ENCODE measurements at places on chromosomes 1 and 21.

DNA sequence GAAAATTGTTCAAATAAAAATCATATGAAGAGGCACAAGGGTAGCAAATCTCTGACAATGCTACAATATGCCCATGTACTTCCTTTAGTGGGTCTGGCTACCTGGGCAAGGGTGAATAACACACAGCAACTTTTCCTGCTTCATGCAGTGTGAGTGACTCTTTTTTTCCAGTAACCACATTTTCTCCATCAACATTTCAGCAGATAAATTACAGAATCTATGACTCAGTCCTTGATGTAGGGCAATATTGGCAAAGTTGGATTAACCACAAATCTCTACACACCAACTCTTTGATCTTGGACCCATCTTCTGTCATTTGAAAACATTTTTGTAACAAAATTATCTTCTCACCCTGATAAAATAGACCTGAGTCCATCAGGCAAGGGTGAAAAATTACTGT lies 31.7 kb downstream of the ERICH3 start:
- DNase-seq: no peak

DNA sequence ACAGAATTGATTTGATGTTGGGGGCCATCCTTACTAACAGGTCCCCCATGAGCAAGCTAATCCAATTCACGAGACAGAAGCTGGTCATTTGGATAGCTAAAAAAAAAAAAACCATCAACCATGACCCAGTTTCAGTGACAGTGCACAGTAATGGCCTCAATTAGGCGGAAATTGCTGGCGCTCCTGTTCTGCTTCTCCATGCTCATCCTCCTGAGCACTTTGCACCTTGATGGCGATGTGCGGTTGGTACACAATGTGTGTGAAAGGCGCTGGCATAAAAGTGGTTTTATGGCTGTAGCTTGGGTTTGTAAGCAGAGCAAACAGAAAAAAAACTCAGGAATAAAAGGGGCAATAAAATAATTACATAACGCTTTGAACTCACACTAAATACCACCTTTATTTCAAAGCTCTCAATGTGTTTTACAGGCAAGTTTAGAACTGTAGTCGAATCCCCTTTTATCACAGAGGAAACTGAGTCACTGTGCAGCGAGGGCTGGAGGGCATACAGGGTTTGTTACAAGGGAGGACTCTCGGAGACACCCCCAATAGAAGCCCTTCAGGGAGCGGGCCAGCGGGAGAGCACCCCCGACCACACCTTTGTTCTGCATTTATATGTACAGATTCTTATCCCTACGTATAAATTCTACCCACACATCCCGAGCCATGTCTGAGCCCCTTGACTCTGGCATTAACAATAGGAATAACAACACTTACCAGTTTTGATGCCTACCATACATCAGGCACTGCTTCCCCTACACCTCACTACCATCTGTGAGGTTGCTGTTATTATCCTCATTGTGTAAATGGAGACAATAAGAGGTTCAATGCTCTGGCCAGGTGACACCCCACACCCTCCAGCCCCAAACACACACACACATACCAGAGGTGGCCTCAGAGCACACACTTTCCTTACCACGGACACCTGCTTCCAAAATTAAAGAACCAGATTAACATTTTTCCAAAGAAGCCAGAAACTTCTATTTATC lies 213.5 kb upstream of the IRF2BP2 start:
- DNase-seq: no peak

GRCh38 chr1:185520188-185520920 lies 203.3 kb upstream of the IVNS1ABP start:
- no peak for DNase-seq

GRCh38 chr21:32713726-32714125 lies 14.1 kb downstream of the SYNJ1 start:
- DNase-seq: no peak

GRCh38 chr1:6001992-6002576 lies 9.9 kb upstream of the NPHP4 start:
- no peak for DNase-seq

DNA sequence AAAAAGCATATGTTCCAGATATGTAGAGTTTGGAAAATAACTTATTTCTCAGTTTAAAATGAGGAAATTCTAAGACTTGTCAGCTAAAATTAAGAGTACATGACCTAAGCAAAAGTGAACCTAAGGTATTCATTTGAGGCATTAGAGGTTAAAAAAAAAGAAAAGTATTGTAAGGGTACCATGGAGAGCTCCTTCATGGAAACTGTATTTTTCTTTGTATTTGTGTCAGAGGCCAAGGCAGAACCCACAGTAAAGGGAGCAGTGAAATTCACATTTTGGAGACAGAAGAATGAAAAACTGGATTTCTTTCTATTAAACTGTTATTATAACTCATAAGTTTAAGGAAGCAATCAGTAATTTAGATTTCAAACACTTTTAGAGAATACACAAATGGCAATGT lies 1494.8 kb downstream of the KCNT2 start:
- DNase-seq: no peak

- DNase-seq: peak; percentile 23
Observed at GRCh38 chr1:162169031-162169790, 99.7 kb downstream of the NOS1AP start.

DNA sequence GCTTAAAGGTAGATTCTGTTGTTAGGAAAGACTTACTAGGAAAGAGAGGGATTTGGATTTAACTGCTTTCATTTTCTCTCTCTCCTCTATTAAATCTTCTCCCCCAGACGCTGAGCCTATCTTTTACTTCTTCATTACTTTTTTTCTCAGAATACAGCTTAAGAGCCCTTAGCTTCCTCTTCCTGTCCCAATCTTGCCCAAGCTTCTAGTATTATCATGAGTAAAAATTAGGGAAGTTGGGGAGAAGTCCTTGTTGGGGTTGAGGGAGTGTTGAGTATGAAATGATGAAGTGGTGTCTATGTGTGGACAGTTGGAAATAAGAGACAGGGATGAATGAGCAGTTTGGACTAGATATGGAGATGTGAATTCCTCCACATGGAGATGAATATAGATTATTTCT lies 35.0 kb downstream of the ACP6 start:
- DNase-seq: no peak

GRCh38 chr1:16248603-16249516 lies 11.9 kb upstream of the CPLANE2 start:
- peak; percentile 48 for DNase-seq

- no peak for DNase-seq
Observed at GRCh38 chr1:170075186-170075585, 691 bp upstream of the KIFAP3 start.

DNA sequence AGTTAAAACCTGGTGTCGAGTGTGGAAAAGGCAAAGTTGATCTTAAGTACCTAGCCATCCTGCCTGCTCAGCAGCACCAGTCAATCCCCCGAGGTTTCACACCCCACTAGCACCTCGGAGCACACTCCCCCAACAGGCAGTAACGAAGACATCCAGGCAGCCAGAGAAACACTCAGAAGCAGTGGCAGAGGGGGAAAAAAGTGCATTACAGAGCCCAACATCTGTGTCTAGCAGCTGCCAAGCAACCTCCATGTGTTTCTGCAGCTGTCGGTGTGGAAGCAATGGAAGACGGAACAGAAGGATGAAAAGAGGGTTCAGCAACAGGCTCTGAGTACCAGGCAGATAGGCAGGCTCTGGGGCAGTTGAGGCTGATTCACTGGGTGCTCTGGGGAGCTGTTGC lies 73.4 kb upstream of the PROX1 start:
- DNase-seq: no peak

- DNase-seq: no peak
Observed at GRCh38 chr1:160410406-160411005, 10.1 kb downstream of the VANGL2 start.

DNA sequence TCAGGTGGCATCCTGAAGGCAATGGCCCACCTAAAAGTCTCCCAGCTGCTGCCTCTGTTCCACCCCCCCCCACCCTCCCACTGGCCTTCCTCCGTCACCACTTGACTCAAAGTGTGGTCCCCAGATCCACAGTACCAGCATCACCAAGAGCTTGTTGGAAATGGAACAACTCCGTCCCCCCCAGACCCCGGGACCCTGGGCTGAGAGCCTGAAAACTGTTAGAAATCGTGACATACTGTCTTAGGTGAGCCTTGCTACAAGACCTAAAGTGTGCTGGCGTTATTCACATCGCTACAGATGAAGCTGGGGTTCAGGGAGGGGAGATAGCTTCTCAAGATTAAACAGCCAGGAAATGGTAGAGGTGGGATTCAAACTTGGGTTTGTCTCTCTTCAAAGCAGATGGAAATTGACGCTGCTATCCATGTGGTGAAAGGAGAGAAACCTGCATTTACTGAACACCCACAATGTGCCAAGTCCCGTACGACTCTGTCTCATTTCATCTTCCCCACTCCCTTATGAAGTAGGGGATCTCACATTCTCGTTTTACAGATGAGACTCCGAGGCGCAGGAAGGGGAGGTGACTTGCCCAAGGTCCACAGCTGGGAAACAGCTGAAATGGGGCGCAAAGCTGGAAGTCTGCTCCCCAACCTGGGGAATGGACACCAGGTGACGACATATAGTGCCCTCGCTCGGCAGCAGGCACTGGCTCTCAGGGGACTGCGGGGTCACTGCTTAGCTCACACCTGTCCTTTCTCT lies 52.8 kb upstream of the IFFO2 start:
- no peak for DNase-seq

DNA sequence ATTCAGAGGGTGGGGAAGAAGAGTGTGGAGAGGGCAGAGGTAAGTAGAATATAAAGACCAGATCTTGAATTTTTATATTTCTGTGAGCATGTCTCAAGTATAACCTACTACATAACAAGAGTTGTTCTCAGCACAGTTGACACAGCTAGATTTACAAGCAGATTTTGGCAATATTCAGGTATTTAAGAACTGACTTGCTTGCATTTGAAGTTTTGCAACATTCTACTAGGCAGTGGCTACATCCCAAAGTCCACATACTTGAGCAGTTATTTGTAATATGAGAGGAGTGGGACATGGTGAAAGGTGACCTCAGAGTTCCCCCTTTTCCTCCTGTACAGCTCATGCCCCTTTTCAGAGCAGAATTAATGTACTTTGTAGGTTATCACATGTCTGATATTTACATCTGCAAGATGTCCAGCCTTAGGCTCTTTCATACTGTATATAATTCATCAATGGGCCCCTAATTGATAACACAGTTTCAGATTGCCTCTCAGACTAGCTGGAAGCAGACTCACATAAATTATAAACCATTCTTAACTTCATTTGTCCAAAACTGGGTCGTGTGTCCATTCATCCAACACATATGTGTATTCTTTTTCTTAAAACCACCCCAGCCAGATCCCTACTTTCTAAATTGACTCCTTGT lies 136.7 kb upstream of the RAVER2 start:
- no peak for DNase-seq

- DNase-seq: no peak
Observed at GRCh38 chr1:31924839-31925238, 13.3 kb downstream of the PTP4A2 start.

GRCh38 chr1:1347663-1348419 lies 1.4 kb downstream of the DVL1 start:
- DNase-seq: no peak

GRCh38 chr1:74343216-74343615 lies 108.0 kb downstream of the TNNI3K start:
- DNase-seq: no peak

GRCh38 chr21:37459575-37459974 lies 93.0 kb downstream of the DYRK1A start:
- no peak for DNase-seq

DNA sequence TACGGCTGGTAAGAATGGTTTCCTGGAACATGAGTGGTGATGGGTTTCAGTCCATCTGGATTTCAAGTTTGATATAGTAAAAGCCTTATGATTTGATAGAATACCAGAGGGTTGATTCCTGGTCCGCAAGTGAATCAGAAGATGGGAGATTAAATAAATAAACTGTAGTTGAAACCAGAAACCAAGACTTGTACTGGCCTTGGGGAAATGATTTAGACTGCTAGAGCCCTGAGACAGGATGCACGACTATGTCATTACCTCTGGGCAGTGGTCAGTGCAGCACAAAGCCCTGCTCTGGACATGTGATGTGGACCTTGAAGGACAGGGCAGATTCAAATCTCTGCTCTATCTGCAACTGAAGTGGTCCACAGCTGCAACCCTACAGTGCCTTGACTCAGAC lies 15.6 kb upstream of the FMOD start:
- DNase-seq: no peak

DNA sequence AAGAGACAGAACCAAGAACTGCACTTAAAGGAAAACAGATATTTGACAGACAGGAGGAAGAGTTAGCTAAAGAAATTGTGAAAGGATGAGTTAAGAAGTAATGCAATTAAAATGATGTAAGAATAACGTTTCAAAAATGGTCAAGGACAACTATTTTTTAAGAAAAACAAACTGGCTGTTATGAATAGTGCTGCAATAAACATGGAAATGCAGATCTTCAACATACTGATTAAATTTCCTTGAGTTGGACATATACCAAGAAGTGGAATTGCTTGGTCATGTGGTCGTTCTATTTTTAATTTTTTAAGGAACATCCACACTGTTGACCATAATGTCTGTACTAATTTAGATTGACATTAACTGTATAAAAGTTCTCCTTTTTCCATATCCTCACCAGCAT lies 23.1 kb upstream of the PHTF1 start:
- DNase-seq: no peak

DNA sequence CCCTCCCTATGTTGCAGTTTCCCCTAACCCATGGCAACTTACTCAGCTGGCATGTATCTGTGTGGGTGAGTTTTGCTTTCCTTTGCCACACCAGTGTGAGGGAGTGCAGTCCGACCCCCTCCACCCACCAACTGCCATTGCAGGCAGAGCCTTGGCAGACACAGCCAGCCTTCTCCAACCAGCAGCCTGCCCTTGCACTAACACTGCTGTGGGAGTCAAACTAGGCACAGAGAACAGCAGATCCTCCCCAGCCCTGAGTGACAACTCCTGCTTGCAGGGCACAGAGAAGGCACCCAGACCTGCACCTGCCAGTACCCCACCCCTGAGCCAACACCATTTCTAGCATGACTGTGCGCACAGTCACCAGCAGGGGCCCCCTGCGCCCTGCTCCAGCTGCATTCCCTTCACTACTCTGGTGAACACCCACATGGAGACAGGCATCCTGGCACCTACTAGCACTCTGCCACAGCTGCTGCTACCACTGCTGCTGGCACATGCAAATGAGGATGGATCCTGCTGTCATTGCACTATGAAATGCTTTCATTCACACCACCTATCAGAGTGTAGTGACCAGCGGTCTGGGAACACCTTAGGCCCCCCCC lies 98.4 kb downstream of the MAGI3 start:
- no peak for DNase-seq

GRCh38 chr21:45291613-45292398 lies 4.1 kb upstream of the POFUT2 start:
- no peak for DNase-seq

GRCh38 chr1:203045821-203046594 lies 19.7 kb downstream of the PPFIA4 start:
- no peak for DNase-seq
